Subcutaneous adipose tissue (tissue), 4 donors: ENCODE measurements at places on chromosomes 6 and 20. TPM values are rescaled to one million over a fixed set of nuclear protein-coding genes. Genes with fewer than 3 reads are reported as not detected.

Gene OTOR
- not detected for total RNA-seq

Gene F13A1
- 530 TPM for total RNA-seq

Gene FAXC
- not detected for total RNA-seq

Gene ULBP1
- total RNA-seq, result 0.34 TPM

Gene ZBTB9
- 2.8 TPM for total RNA-seq

Gene MAVS
- total RNA-seq, result 20.7 TPM

Gene WFDC10B
- total RNA-seq, result not detected

Gene LAMA5
- 31.1 TPM for total RNA-seq

Gene GHRH
- not detected for total RNA-seq

Gene SNRPB2
- 12.6 TPM for total RNA-seq

Gene PPIL6
- 2.6 TPM for total RNA-seq

Gene PPP1R3G
- 2.4 TPM for total RNA-seq

Gene GRM4
- not detected for total RNA-seq

Gene MCCD1
- not detected for total RNA-seq

Gene RIPK1
- 31.7 TPM for total RNA-seq

Gene SALL4
- total RNA-seq, result 0.34 TPM

Gene MRPS10
- 35.6 TPM for total RNA-seq

Gene C2
- 47.3 TPM for total RNA-seq

Gene RSPH9
- total RNA-seq, result not detected

Gene PRR18
- 0.16 TPM for total RNA-seq

Gene EMILIN3
- total RNA-seq, result not detected

Gene YIPF3
- total RNA-seq, result 94.0 TPM

Gene VTA1
- total RNA-seq, result 41.0 TPM

Gene SLPI
- 23.6 TPM for total RNA-seq

Gene C20orf202
- not detected for total RNA-seq

Gene CLVS2
- not detected for total RNA-seq

Gene SLC4A11
- total RNA-seq, result 0.51 TPM

Gene CDH26
- total RNA-seq, result 3.1 TPM

Gene CGA
- total RNA-seq, result not detected

Gene RNF39
- total RNA-seq, result not detected

Gene SRMS
- not detected for total RNA-seq

Gene ELOVL2
- 0.44 TPM for total RNA-seq

Gene DPPA5
- total RNA-seq, result not detected

Gene MDFI
- total RNA-seq, result 12.6 TPM

Gene CAGE1
- not detected for total RNA-seq

Gene DOK5
- total RNA-seq, result 2.6 TPM

Gene PREX1
- 42.1 TPM for total RNA-seq

Gene LY86
- total RNA-seq, result 5.9 TPM

Gene UBE2J1
- 48.3 TPM for total RNA-seq

Gene ADGRF4
- not detected for total RNA-seq

Gene IL20RA
- not detected for total RNA-seq

Gene ASIP
- not detected for total RNA-seq

Gene RHAG
- total RNA-seq, result not detected

Gene LPA
- total RNA-seq, result not detected

Gene OXT
- 3.5 TPM for total RNA-seq

Gene BPIFB4
- total RNA-seq, result not detected

Gene SNAI1
- total RNA-seq, result 5.1 TPM

Gene ANKEF1
- 8.2 TPM for total RNA-seq

Gene RAET1E
- total RNA-seq, result 0.94 TPM

Gene NFATC2
- total RNA-seq, result 7.5 TPM

Gene SIRPA
- total RNA-seq, result 53.7 TPM

Gene SAMD5
- total RNA-seq, result 0.38 TPM

Gene FAM162B
- total RNA-seq, result 6.6 TPM

Gene ZNF311
- 1.1 TPM for total RNA-seq

Gene ANKRD66
- total RNA-seq, result not detected

Gene CNPY3
- 33.0 TPM for total RNA-seq

Gene SFT2D1
- 35.2 TPM for total RNA-seq

Gene C20orf204
- total RNA-seq, result 2.0 TPM
